Sciatic nerve (tissue), 2 donors: ENCODE measurements at places on chromosomes 16 and 17.

DNA sequence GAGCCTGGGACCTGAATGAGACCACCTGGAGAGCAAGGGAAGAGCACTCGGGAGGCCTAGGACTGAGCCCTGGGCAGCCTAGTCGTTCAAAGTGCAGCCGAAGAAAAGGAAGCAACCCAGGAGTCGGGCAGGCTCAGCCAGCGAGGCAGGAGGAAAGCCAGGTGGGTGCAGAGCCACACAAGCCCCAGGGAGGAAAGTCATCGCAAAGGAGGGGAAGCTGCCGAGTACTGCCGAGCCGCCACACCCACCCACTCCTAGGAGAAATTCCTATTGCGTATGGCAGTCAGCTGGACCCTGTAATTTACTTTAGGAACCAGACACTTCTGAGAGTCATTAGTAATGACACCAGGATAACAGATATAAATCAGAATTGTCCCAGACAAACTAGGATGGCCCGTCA lies 187.6 kb downstream of the KATNIP start:
- DNase-seq = no peak

- DNase-seq = peak; percentile 86
These were observed 14.6 kb downstream of the SREBF1 start for GRCh38 chr17:17822189-17822588.

DNA sequence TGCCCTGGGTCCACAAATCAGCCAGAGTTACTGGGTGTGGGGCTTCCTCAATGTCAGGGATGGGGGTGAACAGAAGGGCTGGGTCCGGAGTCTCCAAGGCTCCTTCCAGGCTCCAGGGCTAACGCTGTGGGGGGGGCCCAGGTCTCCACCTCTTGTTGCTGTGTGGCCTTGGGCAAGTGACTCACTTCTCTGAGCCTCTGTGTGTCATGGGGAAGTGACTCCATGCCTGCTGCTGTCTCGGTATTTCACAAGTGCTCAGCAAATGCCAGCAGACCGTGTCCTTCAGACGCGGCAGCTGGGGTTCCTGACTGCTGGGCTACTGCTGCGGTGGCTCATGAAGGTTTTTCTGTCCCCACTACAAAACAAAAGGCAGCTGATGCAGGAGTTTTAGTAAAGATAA lies 26.6 kb downstream of the JPH3 start:
- no peak for DNase-seq

GRCh38 chr17:338442-339192 lies 14.0 kb downstream of the RPH3AL start:
- DNase-seq = peak; percentile 55

GRCh38 chr16:50209546-50210265 lies 56.6 kb downstream of the TENT4B start:
- DNase-seq = no peak

DNA sequence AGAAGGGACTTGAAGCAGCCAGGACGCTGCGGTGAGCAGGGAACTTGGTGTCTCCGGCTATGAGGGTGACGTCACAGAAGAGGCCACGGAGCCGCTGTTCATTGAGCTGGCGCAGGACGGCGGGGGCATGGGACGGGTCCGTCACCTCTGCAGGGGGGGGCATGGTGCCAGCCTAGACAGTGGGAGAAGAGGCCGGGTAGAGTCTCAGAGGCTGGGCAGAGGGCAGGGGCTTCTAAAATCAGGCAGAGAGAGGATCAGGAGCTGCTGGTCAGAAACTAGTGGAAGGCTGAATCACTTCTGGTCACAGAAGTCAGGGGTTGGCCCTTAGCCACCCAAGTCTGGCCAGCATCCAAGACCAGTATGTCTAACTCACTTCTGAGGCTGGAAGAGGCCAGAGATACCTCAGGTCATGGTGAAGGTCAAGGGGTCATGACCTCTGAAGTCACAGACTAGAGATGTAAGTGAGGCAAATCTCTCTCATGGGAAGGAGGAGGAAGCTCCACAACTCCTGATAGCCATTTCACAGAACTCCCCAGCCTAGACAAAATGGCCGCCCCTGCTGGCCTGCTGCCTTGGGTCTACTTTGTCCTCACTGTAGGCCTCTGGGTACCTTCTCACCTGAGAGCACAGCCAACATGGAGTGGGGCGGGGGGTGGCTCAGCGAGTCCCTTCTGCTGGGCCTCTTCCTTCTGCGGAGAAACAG lies 12.6 kb downstream of the ZBTB4 start:
- DNase-seq = peak; percentile 88

GRCh38 chr16:89197033-89197632 lies 3.2 kb downstream of the SLC22A31 start:
- peak; percentile 53 for DNase-seq

DNA sequence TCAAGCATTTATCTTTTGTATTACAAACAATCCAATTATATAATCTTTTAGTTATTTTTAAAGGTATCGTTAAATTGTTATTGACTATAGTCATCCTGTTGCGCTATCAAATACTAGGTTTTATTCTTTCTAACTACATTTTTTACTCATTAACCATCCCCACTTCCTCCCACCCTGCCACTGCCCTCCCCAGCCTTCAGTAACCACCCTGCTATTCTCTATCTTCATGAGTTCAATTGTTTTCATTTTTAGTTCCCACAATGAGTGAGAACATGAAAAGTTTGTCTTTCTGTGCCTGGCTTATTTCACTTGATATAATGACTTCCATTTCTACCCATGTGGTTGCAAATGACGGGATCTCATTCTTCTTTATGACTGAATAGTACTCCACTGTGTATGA lies 94.1 kb upstream of the MYOCD start:
- no peak for DNase-seq

DNA sequence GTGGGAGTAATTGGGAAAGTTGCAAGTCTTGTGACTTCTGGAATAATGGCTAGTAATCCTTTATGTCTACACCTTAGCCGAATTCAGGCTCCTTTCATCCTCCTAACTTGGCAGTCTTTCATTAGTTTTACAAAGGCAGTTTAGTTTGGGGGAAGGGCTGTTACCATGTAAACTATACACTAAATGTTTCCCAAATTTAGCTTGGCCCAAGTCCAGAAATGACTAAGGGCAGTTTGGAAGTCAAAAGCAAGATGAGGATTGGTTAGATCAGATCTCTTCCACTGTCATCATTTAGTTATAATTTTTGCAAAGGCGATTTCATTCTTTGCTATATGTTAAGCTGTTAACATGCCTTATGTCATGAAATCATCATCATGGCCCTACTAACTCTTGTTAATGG lies 115.4 kb upstream of the CACNG3 start:
- no peak for DNase-seq

DNA sequence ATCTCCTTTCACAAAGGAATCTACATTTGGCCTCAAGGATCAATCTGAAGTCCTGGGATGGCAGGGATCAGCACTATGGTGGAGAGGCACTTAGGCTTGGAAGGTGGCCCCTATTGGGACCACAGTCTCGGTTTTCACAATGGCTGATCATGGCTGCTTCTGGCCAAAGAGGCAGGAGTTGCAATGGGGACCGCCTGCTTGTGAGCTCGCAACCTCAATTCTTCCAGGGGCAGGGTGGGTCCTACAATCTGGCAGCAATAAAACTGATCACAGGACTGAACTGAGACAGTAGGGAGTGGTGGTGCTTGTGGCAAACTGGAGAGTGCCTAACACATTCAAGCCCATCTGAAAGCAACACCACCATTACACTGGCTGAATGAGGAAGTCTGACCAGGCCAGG lies 83.1 kb downstream of the NETO2 start:
- peak; percentile 3 for DNase-seq

- DNase-seq = peak; percentile 90
These were observed at the start of gene ATMIN for GRCh38 chr16:81035398-81035974. Gene ATMIN (plus strand): TSS chr16:81035842. CDS start chr16:81035871, 29 bp downstream.

- DNase-seq = no peak
These were observed 27.0 kb downstream of the RTN4RL1 start for GRCh38 chr17:1997927-1998742.

DNA sequence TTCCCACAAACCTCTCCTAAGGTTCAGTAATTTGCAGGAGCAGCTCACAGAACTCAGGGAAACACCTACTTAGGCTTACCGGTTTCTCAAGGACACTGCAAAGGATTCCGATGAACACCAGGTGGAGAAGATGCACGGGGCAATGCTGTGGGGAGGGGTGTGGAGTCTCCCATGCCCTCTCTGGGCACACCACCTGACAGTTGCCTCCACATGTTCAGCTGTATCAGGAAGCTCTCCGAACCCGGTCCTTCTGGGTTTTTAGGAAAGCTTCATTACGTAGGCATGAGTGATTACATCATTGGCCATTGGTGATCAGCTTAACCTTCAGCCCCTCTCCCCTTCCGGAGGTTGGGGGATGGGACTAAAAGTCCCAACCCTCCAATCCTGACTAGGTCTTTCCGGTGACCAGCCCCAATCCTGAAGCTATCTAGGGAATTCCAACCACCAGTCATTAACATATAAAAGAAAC lies 21.6 kb downstream of the C17orf58 start:
- DNase-seq = no peak

DNA sequence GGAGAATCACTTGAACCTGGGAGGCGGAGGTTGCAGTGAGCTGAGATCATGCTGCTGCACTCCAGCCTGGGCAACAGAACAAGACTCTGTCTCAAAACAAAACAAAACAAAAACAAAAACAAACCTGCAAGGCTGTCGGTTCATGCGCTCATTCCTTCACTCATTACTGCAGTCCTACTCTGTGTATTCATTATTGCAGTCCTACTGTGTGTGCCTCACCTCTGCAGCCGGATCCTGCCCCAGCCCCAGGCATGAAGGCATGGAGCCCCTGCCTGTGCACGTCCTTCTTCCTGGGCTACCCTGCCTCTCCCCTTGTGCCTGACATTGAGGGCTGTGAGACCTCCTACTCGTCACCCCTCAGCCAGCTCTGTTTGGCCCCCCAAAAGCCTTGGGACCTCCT lies 57.6 kb downstream of the TMEM235 start:
- no peak for DNase-seq

GRCh38 chr17:41492771-41493170 lies 3.1 kb upstream of the KRT36 start:
- peak; percentile 81 for DNase-seq

DNA sequence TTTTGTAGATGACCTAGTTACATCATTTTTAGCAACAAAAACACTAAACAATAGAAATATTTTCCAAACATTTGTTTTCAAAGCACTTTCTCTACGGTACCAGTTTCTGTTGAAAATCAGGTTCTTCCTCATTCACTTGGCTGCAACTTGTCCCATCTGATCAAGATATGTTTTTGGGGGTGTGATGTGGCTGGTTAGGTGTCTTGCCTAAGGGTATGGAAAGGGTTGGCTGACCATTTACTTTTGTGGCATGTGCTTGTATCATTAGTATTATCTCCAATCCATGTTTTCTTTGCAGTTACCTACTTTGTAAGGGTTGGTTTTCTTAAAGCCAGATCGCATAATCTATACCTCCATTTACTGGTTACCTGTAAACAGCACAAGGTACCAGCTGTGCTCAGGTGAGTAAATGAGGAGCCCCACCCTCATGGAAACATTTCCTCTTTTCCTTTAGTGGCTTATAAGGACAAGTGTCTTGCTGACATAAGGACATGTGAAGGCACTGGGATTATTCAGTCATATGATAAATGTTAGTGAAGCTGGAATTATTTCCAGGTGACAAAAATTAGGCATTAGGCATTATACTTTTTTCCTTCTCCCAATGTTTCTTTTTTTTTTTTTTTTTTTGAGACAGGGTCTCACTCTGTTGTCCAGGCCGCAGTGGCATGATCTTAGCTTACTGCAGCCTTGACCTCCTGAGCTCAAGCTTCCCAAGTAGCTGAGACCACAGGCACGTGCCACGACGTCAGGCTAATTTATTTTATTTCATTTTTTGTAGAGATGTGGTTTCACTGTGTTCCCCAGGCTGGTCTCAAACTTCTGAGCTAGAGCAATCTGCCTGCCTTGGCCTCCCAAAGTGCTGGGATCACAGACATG lies 162.0 kb downstream of the CCDC182 start:
- DNase-seq = no peak

DNA sequence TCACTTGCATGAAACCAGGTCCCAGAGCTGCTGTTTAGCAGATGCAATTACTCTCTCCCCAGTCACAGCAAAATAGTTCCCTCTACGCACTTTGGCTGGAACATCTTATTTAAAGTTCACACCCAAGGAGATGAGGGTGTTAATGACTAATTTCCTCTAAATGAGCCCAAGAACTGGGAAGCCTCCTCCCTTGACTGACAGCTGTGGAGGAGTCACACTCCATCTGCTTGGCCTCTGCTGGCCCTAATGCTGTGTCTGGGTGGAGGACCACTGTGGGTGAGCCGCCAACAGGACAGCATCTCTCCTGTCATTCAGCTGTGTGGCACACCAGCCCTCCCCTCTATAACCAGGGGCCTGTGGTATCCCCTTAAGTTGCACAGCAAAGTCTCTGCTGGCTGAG lies 115.4 kb downstream of the SHISA6 start:
- DNase-seq = no peak

DNA sequence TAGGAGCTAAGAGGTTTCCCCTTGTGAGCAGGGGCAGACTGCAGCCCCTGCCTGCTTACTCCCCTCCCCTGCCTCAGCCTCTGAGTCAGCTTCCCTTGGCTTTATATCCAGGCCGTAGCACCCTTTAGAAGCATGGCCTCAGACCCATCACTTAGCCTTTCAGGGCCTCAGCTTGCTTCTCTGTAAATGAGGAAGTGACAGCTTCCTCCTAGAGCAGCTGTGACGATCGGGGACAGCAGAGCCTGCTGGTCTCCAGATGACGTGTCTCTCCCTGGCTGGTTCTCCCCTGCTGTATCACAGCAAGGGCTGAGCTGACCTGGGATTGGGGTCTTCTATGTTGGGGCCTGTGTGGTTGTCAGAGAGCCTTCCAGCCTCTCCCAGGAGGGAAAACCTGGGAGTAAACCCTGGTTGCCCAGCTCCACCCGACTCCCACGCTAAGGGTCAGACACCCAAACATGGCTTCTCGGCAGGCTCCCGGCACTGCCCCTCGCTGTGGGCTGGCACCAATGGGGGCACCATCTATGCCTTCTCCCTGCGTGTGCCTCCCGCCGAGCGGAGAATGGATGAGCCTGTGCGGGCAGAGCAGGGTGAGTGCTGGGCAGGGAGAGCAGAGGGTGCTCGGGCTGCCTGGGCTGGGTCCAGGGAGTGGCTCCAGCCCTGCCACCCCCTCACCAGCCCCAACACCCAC lies 16.3 kb upstream of the MYO15B start:
- DNase-seq = no peak

DNA sequence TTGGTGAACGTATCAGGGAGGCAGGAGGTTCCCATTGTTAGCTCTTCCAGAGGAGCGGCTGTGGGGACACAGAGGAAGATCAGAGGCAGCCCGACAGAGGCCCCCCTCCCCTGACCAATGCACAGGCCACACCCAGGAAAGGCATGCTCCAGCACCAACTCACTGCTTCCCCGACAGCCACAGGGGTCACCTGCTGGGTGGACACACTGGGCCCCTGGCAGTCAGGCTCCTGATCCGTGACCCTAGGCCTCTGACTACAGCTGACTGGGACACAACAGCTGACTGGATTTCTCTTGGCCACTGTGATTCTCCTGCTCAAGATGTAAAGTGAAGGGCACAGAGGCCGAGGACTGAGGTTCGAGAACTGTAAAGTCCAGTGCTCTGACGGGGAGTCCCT lies 63.5 kb downstream of the IL21R start:
- no peak for DNase-seq

GRCh38 chr16:3665508-3665907 lies 11.0 kb downstream of the DNASE1 start:
- DNase-seq = no peak

GRCh38 chr16:75130150-75130771 lies 13.7 kb upstream of the LDHD start:
- no peak for DNase-seq
